ENCODE measurements at places on chromosomes 13 and 19.

GRCh38 chr19:49104229-49104864 lies 9.8 kb upstream of the LIN7B start:
- DNase-seq = no peak

DNA sequence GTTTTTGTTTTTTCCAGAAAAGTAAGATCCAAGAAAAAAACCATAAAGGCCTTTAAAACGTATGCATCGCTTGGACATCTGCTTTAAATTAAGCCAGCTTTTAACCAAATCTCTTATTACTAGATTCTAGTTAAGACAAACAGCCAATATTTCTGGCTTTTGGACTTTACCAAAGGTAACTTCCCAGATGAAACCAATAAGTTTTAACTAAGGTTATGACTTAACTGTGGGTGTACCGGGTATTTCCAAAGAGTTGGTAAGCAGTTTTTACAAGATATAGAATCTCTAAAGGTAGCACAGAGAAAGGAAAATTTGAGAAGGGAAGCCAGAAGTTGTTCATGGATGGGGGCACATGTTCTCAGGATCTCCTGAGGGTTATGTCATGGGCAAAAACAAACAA lies 34.0 kb downstream of the CEACAM1 start:
- DNase-seq = peak; percentile 38

- DNase-seq = no peak
Observed at GRCh38 chr19:42092350-42092749, 16.4 kb downstream of the ZNF574 start.

DNA sequence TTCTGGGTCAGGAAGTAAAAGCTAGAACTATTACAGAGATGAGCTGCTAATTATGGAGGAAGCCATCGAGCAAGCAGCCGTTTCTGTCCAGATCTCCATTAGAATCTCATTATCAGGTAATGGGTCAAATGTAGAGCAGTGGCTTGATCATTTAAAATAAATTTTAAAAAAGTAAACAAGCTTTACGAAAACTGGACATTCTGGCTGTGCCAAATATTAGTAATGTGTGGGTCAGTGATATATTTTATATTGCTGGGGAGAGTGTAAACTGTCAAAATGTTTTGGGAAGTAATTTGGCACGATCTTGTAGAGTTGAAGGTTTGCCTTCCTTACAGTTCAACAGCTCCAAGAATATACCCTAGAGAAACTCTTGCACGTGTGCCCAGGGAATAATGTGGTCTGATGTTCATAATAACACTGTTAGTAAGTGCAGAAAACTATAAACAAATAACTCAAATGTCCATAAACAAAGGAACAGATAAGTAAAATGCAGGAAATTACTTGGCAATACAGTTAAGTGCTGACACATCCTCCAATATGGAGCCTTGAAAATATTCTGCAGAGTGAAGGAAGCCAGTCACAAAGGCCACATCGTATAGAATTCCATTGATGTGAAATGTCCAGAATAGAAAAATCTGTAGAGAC lies 127.2 kb upstream of the UBL3 start:
- DNase-seq = no peak

- DNase-seq = no peak
Observed at GRCh38 chr19:45494261-45494916, 2.5 kb downstream of the RTN2 start.

- DNase-seq = no peak
Observed at GRCh38 chr13:86447479-86447878, 648.3 kb upstream of the SLITRK6 start.

GRCh38 chr19:46783670-46784069 lies 4.7 kb downstream of the SLC1A5 start:
- no peak for DNase-seq

DNA sequence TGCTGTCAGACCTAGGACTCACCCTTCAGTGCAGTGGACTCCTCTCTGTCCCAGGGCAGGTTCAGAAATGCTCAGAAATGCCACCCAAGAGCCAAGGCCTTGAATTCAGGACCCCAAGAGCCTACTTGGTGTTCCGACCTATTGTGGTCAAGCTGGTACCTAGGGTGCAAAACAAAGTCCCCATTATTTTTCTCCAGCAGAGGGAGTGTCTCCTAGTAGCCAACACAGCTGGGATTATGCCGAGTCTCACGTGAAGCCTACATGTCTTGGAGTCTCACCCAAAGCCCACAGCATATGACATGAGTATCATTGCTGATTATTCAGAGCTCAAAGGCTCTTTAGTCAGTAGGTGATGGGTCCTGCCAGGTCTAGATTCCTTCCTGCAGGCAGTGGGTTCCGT lies 671.1 kb upstream of the SPRY2 start:
- DNase-seq = no peak

DNA sequence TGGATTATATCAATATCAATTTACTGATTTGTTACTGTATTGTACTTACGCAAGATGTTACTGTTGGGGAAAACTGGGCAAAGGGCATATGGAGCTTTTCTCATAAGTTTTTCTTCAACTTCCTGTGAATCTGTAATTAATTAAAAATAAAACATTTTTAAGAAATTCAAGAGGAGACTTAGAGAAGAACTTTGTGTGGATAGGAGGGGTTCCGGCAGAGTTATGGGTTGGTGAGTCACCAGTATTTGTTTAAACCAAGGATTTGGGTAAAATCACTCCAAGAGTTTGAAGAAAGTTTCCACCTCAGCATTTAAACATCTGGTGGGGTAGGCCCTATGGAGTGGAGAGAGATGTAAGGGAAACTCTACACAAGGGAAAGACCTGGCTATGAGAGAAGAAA lies 379.6 kb downstream of the TSHZ3 start:
- DNase-seq = no peak

GRCh38 chr19:12090807-12091206 lies 26.3 kb downstream of the ZNF844 start:
- peak; percentile 53 for DNase-seq

DNA sequence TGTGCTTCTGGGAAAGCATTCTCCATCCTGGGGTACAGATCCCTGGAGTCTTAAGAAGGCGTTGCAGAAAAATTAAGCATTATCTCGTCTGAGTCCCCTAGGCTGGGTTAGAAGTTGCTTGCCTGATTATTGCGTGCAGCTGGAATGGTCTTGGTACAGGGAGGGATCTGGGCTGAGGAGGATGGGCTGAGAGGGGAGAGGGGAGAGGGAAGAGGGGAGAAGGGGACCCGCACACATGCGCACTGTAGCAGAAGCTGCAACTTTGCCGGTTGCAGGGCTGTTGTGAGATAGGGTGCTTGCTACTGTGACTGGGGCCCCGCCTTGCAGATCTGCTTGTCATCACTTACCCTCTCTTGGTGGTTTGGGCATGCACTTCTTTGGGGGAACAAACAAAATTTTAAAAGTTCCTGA lies 316.8 kb downstream of the DLEU7 start:
- no peak for DNase-seq

- no peak for DNase-seq
Observed at GRCh38 chr19:48023518-48023917, 20.4 kb downstream of the CABP5 start.

- no peak for DNase-seq
Observed at GRCh38 chr19:41821003-41821735, 23.3 kb downstream of the LYPD4 start.

GRCh38 chr13:30128591-30128990 lies 178.8 kb downstream of the KATNAL1 start:
- no peak for DNase-seq

GRCh38 chr19:46739290-46739771 lies 6.5 kb upstream of the FKRP start:
- no peak for DNase-seq

DNA sequence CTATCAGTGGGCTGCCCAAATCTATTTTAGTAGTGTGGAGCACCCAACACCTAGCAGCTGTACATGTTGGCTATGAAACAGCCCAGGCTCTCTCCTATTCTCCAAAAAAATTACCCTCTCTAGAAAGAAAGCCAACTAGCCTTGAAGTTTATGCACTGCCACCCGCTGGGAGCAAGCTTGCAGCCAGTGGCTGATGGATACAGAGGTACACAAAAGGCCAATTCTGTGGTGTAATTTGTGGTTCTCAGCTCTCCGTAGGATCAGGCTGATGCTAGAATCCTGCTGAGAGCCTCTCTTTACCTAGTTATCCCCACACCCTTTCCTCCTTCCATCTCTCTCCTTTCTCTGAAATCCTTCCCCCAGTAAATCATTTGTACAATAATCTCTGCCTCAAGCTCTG lies 1120.7 kb downstream of the DIAPH3 start:
- no peak for DNase-seq

GRCh38 chr19:30148039-30148790 lies 206.2 kb downstream of the URI1 start:
- no peak for DNase-seq

GRCh38 chr19:43229315-43229714 lies 23.9 kb upstream of the PSG4 start:
- DNase-seq = peak; percentile 6

GRCh38 chr13:36362251-36362650 lies 16.1 kb upstream of the SPART start:
- DNase-seq = peak; percentile 68

DNA sequence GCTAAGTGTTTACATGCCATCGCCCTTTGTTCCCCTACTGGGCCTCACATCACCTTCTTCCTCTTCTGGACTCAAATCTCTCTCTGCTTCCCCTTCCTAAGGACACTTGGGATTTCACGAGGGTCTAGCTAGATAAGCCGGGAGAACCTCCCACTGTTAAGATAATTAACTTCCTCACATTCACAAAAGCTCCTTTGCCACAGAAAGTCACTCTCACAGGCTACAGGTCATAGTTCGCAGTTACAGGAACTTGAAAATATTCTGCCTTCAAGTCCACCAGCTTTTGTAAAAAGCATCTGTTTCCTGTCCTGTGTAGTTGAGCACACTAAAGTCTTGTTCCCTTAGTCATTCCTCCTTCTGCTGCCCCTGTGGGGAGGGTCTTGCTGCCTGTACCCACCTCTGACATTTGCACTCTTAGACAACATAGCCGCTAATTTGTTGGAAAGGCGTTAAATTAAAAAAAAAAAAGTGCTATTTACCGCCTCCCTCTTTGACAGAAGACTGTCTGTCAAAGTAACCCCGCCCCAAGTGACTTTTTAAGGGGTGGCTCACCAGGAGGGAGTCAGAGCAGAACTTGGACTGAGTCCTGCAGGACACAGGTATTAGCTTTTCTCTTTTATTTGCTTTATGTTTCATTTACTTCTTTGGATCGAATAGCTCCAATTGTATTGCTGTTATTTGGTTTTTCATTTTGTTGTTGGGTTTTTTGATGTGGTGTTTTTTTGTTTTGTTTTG lies 26.8 kb upstream of the CEACAM21 start:
- no peak for DNase-seq

- DNase-seq = no peak
Observed at GRCh38 chr19:39192846-39193245, 3.9 kb upstream of the NCCRP1 start.

DNA sequence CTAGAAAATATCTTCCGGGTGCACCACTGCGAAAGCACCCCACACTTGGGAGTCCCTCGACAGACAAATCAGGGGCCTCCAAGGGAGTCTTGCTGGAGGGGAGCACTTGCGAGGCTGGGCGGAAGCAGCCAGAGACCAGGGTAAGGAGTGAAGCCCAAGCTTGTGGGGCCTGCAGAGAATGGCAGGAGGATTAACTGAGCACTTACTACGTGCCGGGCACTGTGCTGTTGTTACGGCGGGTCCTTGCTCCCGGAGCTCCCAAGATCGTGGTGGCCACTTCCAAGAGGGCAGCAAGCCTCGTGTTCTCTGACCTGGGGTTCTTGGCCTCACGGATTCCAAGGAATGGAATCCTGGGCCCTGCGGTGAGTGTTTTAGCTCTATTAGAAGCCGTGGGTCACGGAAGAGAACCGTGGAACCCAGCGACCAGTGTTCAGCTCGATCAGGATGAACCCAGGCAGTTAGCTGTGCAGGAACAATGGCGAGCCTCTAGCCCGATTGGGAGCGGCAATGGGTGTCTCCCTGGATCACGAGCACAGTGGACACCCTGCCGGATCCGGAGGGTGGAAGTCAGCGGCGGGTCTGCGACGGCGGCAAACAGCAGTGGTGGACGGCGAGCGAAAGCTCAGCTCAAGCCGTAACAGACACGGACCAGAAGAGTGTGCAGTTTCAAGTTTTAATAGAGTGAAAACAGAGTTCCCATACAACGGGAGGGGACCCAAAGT lies 9.6 kb downstream of the TTYH1 start:
- DNase-seq = no peak

DNA sequence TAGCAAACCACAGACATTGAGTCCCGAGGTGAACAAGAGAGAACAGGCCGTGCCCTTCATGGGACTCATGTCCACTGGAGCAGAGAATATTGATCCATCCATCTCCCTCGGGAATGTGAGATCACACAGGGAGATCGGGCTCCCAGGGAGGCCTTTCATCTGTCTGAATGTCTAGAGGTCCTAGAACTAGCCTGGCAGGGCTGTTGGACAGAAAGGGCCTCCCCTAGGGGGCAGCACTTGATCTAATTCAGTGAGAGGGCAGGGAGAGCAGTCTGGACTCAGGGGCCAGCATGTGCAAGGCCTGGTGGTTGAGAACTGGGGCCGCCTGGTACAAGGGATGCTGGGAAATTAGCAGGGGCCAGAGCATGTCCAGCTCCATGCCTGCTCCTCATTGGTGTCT lies 4.3 kb downstream of the RUVBL2 start:
- DNase-seq = no peak

DNA sequence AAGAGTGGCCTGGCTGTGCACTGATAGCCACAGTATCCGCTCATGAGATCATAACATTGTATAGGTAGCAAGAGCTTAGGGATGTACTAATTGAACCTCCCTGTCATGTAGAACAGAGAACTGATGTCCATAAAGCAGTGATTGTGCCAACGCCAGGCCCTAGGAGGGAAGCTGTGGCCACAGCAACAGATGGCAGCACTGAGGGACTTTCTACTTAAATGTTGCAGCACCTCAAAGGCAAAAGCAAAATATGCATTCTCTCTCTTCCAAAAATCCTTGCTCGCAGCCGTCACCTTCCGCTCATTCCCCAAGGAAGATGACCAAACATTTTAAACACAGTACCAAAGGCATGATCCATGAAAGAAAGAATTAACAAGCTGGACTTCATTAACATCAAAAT lies 32.3 kb downstream of the COL4A1 start:
- DNase-seq = peak; percentile 37

DNA sequence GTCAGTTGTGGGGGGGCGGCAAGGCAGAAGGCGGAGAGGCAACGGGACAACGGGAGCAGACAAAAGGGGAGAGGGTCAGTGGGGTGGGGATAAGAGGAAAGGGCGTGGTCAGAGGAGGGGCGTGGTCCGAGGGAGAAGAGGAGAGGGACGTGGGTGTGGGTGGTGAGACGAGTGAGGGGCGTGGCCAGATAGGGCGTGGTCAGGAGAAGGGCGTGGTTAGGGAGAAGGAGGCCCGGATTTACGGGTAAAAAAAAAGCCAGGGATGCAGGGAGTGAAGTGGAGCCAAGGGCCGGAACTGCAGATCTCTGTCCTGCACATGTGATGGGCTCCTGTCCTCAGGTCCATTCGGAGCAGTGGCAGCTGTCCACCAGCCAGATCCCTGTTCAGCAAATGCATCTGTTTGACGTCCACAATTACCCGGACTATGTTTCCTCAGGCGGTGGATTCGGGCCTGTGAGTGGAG lies 21.5 kb downstream of the CPT1C start:
- peak; percentile 84 for DNase-seq

GRCh38 chr19:4403005-4403761 lies 743 bp downstream of the CHAF1A start:
- no peak for DNase-seq

- no peak for DNase-seq
Observed at GRCh38 chr13:101025519-101025918, 350.9 kb upstream of the TMTC4 start.

- no peak for DNase-seq
Observed at GRCh38 chr13:51261610-51262249, 39.5 kb downstream of the FAM124A start.

- DNase-seq = peak; percentile 46
Observed at GRCh38 chr13:109971006-109971405, 184.6 kb upstream of the IRS2 start.
